ENCODE measurements at places on chromosomes 7 and 10.

DNA sequence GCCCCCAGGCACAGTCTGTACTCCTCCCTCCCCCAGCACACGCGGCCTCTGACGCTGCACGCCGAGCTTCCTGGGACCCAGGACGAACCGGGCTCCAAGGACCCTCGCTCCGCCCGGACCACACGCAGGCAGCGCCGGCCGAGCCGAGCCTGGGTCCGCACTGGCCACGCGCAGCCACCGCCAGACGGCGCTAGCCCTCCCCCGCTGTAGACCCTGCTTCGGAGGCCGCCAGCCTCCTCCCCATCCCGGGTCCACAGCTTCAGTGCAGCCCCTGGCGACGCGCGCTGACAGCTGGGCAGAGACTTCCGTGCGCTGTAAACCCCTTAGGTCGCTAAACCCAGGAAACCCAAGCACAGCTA is 936 bp upstream of the TCERG1L start:
- no peak for DNase-seq

DNA sequence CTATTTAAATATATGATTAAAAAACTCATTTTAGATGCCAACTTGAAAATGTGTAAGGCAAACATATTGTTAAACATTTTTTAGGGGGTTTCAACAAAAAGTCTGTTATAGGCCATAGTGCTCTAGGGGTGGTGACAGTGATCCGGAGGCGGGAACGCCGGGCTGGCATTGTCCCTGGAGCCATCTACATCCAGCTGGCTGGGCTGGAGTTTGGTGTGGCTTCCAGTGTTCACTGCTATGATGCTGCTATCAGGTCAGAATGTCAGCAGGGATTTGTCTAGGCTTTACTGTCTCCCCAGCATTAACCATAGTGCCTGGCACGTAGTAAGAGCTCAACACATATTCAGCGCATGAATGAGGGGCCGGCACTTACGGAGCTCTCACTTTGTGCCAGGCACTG is 1.9 kb upstream of the SLC18A2 start:
- DNase-seq: no peak

DNA sequence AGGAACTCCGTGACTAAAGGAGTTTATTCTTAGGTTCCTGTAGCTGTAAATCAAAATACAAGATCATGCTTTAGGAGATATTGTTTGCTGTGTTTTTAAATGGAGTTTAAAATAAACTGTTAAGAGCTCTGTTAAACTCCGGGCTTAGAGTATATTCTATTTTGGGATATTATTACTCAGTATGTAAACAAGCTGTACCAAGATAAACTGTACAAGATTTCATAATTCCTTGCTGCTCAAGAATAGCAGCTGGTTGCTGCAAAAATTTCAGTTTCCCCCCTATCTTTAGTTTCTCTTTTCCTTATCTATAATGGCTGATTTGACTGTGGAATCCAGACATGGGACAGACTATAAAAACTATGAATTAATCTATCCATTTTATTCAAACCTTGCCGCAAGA is 215.7 kb downstream of the HTR7 start:
- no peak for DNase-seq

DNA sequence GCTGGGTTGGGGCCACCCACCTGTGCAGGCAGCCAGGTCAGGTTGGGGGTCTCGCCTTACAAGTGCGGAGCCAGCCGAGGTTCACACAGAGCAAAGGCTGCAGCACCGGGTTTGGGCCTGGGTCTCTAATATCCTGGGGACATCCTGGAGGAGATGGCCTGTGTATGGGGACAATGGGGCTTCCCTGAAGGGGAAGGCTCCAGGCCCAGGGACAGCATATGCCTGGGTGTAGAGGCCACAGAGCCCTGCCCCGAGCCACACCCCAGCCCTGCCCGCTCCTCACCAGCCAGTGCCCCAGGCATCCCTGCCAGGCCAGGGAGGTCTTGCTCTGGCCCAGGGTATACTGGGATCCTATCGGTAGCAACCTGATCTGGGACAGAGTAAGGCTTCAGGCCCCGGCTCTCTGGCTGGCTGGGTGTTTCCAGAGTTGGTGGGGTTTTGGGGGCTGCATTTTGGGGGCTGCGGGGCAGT is 9.1 kb downstream of the TTYH3 start:
- DNase-seq: no peak

GRCh38 chr10:126188679-126189200 is 199.5 kb downstream of the ADAM12 start:
- DNase-seq: no peak

GRCh38 chr7:137937202-137937560 is 64.7 kb downstream of the CREB3L2 start:
- DNase-seq: no peak

GRCh38 chr7:140062528-140063299 is at the start of gene PARP12:
Gene PARP12, minus strand, starts transcription at chr7:140062951. Its CDS starts 104 bp downstream, at chr7:140062847.
- DNase-seq: peak; percentile 95

GRCh38 chr7:590731-591551 is 71.3 kb upstream of the PDGFA start:
- no peak for DNase-seq

GRCh38 chr7:100859856-100860255 is 7.3 kb upstream of the TRIP6 start:
- no peak for DNase-seq
